RPMI7951 (cell line): ENCODE measurements at places on chromosomes 5 and 9. TPM values are rescaled to one million over a fixed set of nuclear protein-coding genes. Genes with fewer than 3 reads are reported as not detected.
A peak's percentile ranks its signal among the peaks of the same experiment; 100 is the strongest.

NPR3 gene
- 0.60 TPM in 1 of 2 replicates, not detected in the other for total RNA-seq

DNA sequence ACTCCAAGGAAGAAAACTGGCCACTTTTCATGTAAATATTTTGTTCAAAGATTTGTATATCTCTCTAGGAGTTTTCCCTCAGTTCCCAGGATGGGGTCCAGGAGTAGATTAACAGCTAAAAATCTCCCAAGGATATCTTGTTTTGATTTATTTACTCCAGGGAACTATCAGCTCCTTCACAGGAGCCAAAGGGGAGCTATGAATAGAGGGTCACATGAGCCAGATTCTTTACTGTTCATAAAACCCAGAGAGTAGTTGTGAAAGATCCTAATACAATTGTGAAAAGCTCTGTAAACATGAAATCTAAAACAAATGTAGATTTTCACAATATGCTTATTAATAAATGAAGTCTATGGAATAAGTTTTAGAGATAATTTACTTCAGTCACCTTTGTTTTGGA lies 16.9 kb downstream of the DIMT1 start:
- no peak for DNase-seq

ZFP2 gene
- total RNA-seq: not detected in 2 replicates

GPR151 gene
- total RNA-seq: not detected in 2 replicates

OLFML2A gene
- total RNA-seq: 31.2 and 43.6 TPM in 2 replicates

DNA sequence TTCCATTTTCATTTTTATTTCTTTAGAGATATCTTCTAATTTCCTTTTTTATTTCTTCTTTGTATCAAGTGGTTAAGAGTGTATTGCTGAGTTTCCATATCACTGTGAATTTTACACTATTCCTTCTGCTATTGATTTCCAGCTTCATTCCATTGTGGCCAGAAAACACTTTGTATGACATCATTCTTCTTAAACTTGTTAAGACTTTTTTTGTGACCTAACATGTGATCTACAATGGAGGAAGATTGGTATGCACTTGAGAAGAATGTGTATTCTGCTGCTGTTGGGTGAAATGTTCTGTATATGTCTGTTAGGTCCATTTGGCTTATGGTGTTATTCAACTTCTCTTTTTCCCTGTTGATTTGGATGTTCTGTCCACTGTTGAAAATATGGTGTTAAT lies 274.2 kb upstream of the PUM3 start:
- DNase-seq: no peak

DNA sequence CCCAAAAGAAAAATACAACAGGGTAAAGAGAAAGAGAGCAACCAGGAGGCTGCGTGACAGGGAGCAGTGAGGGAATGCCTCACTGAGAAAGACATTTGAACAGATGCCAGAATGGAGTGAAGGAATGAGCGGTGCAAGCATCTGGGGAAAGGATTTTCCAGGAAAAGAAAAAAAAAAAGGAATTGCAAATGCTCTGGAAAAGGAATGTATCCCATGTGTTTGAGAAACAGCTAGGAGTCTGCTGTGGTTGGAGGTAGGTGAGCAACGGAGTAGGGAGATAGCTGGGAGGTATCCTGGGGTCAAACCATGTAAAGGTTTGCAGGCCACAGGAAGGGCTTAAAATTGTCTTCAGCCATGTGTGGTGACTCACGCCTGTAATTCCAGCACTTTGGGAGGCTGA lies 23.6 kb upstream of the CEMIP2 start:
- DNase-seq: peak; percentile 36

ANKRD34B gene
- total RNA-seq: not detected in 2 replicates

PROP1 gene
- not detected in 2 replicates for total RNA-seq

GRCh38 chr9:5402217-5402616 lies 35.5 kb downstream of the PLGRKT start:
- DNase-seq: no peak

DNA sequence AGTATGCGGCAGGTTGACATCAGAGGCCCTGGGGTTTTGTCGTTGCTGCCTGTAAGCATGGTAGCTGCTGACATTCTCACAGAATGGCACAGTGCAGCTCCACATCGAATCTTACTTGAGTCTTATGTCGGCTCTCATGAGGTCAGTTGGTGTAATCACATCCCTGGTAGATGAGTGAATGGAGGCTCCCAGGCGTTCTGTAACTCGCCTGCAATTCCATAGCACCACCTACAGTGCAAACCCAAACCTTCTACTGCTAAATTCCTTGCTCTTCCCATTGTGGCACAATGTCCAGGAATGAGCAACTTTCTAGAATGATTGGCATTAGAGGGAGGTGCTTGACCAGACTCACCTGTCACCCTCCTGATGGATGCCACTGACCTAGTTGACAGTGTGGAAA lies 578.4 kb downstream of the CCDC171 start:
- peak; percentile 58 for DNase-seq

DNA sequence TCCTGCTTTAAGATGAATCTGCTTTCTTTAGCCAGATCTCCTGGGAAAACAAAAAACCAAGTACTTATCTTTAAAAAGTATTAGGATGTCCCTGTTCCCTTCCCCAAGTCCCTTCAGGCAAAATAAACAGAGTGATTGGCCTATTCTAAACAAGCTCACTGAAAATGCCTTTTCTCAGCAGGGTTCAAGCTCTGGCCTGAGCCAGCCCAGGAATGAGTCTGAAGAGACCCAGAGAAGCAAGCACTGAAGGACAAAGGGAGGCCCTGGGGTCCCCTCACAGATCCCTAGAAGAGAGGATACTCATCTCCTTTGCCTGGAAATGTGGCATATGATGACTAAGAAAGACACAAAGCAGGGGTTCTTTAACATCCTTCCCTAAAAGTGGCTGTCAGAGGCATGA lies 66.8 kb upstream of the MAP1B start:
- DNase-seq: no peak

GRCh38 chr9:110825950-110826349 lies 157.4 kb downstream of the MUSK start:
- no peak for DNase-seq

EQTN gene
- total RNA-seq: not detected in 2 replicates

DNA sequence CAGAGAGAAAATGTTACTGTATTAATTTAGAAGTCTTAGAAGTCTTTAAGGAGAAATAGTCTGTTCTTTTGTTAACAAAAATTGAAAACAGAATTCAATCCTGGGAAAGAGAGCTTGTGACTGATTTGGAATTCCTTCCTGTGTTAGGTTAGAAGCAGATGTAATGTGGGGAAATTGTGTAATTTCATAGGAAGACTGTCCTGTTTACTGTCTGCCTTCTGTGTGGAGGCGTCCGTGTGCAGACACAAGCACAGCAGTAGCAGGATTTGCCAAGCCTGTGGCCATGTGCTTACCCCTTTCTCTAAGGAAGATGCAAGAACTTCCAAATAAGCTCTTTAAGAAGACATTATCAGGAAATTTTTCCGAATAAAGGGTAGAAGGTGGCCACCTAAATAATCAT lies 36.7 kb upstream of the F2R start:
- DNase-seq: peak; percentile 20

GRCh38 chr5:36682499-36682898 lies 76.1 kb downstream of the SLC1A3 start:
- DNase-seq: no peak

MYOZ3 gene
- 0.78 TPM in 1 of 2 replicates, not detected in the other for total RNA-seq

SHISAL2B gene
- not detected in 2 replicates for total RNA-seq

IQGAP2 gene
- total RNA-seq: 0.24 and 0.29 TPM in 2 replicates

IFNA21 gene
- total RNA-seq: not detected in 2 replicates

C6 gene
- not detected in 2 replicates for total RNA-seq

DNA sequence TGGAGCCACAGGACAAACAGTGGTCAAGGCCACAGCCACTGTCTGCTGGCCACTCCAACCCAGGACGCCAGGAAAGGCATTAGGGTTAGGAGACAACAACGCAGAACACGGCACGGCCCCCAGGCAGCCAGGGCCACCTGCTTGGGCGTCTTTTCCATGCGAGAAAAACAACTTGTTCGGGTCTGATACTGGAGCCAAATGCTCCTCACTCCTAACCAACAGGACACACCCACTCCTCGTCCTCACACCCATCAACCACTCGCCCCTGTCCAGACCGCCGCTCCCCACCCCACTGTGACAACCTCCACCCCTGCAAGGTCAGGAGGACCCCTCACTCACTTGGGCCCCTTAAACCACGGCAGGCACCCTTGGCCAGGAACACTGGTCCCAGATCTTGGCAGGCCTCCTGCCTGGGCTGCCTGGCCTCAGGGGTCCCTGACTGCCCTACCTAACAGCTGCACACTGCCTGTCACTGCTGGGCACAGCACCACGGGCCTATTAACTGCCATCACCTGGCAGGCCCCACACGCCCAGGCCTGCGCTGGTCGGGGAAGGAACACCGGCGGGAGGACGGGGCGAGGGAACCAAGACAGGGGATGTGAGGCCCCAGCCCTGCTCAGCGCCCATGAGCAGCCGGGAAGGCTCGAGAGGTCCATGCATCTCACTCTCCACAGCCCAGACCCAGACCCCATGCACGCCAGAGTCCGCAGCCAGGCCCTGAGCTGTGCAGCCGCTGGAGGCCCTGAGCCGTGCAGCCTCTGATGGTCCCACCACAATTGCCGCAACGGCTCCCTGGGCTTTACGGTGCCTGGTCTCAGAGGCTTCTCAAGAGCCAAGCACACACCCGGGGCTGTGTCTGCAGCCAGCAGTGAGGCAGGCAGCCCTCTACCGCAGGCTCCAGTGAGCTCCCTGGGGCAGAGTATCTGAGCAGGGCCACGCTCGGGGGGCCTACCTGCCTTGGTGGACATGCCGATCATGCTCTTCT lies 13.8 kb downstream of the CLPTM1L start:
- no peak for DNase-seq

GMCL2 gene
- not detected in 2 replicates for total RNA-seq

- DNase-seq: no peak
These were observed 10.5 kb upstream of the ZNF354A start for GRCh38 chr5:178740921-178741320.

GRCh38 chr5:76960004-76960625 lies 7.3 kb downstream of the CRHBP start:
- peak; percentile 85 for DNase-seq

DNA sequence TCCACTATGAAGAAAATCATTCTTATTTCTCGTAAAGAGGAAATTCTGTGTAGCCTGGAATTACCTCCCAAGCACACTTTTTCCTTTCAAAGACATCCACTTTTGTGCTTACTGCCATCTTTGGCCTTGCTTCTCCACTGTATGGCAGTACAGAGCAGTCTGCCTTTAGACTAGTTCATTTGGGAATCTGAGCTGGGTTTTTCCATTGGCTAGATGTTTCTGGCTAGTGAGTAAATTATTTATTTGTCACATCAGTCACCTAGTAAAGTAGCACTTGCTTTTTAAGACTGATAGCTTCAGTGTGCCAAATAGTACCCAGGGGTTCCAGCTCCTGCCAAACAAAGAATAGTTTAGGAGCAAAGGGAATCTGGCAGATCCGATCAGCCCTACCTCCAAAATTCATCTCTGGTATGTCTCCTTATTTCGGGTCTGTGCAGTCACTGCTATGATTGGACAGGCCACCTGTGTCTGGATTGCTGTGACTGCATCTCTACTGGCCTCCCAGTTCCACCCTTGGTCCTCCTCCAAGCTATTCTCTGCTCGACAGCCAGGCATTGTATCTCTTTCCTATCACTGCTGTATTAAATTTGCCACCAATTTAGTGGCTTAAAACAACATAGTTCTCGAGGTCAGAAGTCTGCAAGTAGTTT lies 97.6 kb downstream of the NUDT12 start:
- DNase-seq: no peak

- DNase-seq: no peak
These were observed 3.8 kb upstream of the CTNNAL1 start for GRCh38 chr9:109017061-109017460.

GRCh38 chr5:26582350-26583045 lies 455.9 kb downstream of the CDH9 start:
- no peak for DNase-seq
